ENCODE measurements at places on chromosomes 4 and X.

DNA sequence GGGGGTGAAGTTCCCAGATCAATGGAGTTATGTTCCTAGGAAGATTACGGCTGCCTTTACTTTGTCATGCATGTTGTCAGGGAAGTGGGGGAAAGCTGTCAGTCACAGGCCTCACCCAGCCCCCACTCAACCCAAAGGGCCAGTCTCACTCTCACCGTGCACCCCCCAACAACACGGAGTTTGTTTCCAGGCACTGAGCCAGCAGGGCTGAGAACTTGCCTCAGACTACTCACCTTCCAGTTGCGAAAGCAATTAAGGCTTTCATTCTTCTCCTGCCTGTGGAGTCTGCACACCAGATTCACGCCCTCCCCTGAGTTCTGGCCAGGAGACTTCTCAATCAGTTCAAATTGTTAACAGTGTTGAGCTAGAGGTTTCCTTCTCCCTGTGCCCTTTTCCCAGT, 114.3 kb downstream of the SH3BGRL start:
- DNase-seq, result no peak

DNA sequence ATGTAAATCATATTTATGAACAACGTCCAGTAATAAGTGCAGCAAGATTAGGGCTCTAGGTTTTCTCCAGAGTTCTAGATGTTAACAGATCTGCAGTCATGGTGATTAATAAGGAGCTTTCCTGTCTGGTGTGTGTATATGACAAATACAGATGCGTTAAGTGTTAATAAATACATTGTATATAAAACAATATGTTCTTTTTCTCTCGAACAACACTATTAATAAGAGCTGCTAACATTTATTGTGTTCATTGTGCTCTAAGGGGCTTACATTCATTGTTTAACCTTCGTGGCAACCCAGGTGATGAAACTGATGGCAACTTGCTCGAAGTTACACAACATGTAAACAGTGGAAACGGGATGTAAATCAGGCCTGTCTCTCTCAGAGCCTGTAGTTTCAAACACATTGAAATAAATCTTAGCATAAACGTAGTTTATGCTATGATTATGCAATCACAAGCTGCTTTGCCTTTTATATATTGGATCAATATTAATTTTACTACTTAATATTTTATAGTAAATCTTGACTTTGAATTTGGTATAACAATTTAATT, 547 bp upstream of the CLGN start:
- no peak for DNase-seq

DNA sequence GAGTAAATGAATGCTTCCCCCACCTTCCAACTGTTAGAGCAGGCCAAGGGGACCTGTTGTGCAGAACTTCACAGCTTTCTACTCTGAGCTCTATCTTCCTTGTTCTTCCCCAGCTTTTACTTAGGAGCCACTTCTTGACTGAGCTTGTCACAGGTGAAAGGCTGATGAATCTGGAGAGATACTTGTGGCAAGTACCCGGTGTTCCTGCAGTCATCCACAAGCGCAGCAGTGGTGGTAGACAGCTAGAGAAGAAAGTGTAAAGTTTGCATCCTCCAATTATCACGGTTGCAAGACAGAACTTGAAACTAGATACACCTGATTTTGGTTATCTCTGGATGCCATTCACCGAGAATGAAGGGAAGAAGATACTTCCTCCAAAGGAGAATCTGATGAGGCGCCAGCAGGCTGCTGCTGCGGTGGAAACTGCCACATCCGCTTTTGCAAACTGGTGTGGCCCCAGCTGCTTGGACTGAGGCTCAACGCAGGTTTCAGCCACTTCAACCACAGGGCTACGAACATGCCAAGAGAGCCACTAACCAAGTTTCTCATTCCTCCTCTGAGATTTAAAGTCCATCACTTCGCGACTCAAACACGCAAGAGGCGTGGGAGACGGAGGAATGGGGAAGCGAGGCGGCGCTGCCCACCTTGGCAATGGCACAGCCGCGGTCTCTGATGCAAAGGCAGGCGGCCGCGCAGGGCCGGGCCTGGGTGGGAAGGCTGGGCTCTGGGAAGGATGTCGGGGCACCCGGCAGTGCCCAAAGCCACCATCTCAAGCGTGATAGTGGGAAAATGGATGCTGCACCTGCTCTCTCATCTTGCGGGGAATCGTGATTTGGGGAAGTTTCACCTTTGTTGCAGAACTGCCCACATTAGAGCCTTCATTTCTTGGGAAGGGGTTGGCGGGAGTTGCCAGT, 1.3 kb upstream of the FHIP1A start:
- no peak for DNase-seq

GRCh38 chr4:36128689-36129088, 115.6 kb downstream of the ARAP2 start:
- no peak for DNase-seq

GRCh38 chr4:82358847-82359246, 14.9 kb downstream of the HNRNPD start:
- no peak for DNase-seq

- DNase-seq, result no peak
These were observed 56.6 kb downstream of the AREG start for GRCh38 chr4:74501579-74501978.

Data from SHP77 treated with DMSO at 0.1 percent for 48 hours (cell line).